ENCODE measurements at places on chromosomes 3 and 15. TPM values are rescaled to one million over a fixed set of nuclear protein-coding genes. Genes with fewer than 3 reads are reported as not detected.

The B3GALNT1 gene
- 7.4 TPM for total RNA-seq

The LYZL4 gene
- total RNA-seq, result not detected

The CCDC14 gene
- 17.1 TPM for total RNA-seq

The IGF2BP2 gene
- 37.1 TPM for total RNA-seq

The NOX5 gene
- not detected for total RNA-seq

The PCLAF gene
- 3.2 TPM for total RNA-seq
